Colonic mucosa (tissue), 4 donors: ENCODE measurements at places on chromosomes 13 and 19. TPM values are rescaled to one million over a fixed set of nuclear protein-coding genes. Genes with fewer than 3 reads are reported as not detected.

GRCh38 chr13:67227131-67227983, 2.8 kb downstream of the PCDH9 start:
- no peak for DNase-seq

Gene URAD
- total RNA-seq = 40.7 TPM

Gene SYDE1
- total RNA-seq = 5.8 TPM

Gene AP1M2
- 172 TPM for total RNA-seq

Gene MRPL4
- 48.9 TPM for total RNA-seq

Gene ZNF226
- total RNA-seq = 15.5 TPM

DNA sequence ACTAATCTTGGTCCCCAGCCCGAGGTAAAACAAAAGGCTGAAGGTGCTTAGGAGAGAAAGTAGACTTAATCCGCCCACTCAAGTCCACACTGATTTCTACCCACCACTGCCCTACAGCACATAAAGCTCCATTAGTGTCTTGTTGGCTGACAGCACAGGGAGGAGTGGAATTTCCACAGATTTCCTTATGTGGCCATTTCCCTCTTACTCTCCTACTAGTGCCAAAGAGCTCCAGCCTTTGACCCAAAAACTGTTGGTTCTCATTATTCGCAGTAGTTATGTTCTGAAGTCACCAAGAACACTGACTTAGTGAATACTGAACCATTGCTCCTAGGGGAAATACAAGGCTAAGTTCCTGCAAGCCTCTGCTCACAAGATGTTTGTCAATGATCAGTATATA, 61.2 kb downstream of the RAB20 start:
- no peak for DNase-seq

Gene CATSPERD
- total RNA-seq = not detected
